Left colon (tissue), 2 donors: ENCODE measurements at places on chromosomes 11 and 22. TPM values are rescaled to one million over a fixed set of nuclear protein-coding genes. Genes with fewer than 3 reads are reported as not detected.

DNA sequence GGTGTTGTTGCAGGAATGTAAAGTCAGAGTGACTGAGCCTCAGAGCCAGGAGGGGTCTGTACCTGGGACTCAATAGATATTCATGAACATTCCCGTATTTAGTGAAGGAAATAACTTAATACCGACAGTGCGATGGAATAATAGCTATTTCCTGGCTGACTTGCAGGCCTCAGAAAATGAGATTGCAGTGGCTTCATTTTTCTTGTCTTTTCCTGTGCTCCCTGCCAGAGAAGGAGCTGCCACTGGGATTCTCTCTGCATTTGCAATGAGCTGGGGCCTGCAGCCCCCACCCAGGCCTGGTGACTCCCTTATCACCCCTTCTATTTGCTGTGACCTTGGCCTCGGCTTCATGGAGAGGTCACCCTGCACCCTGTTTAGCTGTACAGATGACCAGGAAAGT, 173.4 kb downstream of the MIAT start:
- no peak for DNase-seq

The KCNQ1 gene
- 56.8 TPM for total RNA-seq

The GGTLC2 gene
- not detected for total RNA-seq

The ZNF215 gene
- 5.6 TPM for total RNA-seq

The ST14 gene
- total RNA-seq = 499 TPM

GRCh38 chr11:116353589-116353988, 419.2 kb downstream of the BUD13 start:
- no peak for DNase-seq

DNA sequence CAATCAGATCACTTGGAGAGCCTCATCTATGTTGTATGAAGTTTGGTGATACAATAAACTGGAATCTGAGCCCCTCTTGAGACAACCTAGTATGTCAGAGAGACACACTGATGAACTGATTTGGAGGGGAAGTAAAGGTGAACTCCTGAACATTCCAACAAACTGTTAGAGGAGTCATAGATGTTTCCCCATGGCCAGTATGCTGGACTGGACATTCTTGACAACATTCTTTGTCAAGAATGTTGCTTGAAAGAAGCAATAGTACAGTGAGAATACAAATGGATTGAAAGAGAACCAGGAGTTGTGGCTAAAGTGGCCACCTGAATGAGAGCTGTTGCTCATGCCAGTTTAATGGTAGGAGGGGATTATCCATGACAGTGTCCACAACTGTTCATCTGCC, 588.1 kb downstream of the NELL1 start:
- DNase-seq = no peak

DNA sequence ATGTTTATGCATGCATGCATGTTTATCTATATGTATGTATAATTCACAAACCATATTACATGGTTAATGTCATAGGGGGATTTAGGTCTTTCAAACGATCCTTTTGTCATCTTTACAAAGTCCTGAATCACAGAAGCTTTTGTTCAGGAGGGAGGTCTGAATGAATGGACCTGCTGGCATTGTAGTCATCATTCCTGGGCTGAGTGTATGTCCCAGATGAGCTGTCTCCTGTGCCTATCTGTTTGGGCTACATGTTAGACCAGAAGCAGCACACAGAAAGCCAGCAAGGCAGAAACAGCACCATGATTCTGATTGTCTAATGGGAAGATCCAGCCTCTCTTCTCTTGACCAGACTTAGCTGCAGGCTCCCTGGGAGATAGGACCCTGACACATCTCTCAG, 69.5 kb downstream of the ADM start:
- no peak for DNase-seq

GRCh38 chr11:96173422-96173821, 169.6 kb downstream of the MAML2 start:
- no peak for DNase-seq

The CBLIF gene
- 0.31 TPM for total RNA-seq

GRCh38 chr22:27885977-27886842, 32.8 kb downstream of the PITPNB start:
- DNase-seq = peak; percentile 32

- no peak for DNase-seq
Observed at GRCh38 chr11:100550912-100551632, 136.0 kb upstream of the ARHGAP42 start.

DNA sequence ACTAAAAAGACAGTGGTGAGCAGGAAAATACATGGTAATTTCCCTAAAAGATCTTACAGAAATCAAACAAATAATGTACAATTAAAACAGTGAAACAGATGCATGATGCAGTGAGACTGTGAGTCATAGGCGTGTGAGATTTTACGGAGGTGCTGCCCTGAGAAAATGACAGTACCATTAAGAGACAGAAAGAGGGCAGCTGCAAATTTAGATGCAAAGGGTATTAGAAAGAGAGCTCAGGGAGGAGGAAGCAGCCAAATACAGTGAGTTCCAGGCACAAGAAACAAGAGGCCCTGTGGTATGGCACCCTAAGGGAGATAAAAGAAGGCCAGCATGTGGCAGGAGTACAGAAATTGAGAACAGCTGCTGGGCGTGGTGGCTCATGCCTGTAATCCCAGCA, 88.5 kb upstream of the FIBIN start:
- DNase-seq = no peak
